ENCODE measurements at places on chromosomes 7 and 10.
A peak's percentile ranks its signal among the peaks of the same experiment; 100 is the strongest.

DNA sequence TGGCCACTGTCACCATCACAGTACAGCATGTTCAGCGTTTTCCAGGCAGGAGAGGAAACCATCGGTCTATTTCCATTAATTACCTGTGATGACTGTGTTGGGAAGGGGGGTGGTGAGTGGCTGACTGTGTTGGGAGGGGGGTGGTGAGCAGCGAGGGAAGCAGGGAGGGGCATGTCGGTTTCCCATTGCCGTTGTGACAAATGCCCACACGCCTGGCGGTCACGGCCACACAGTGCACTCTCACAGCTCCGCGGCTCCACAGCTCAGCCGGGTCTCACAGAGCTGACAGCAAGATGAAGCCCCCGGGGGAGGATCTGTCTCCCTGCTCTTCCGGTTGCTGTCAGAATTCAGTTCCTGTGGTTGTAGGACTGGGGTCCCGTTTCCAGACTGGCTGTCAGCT lies 39.0 kb downstream of the AP5Z1 start:
- no peak for DNase-seq

DNA sequence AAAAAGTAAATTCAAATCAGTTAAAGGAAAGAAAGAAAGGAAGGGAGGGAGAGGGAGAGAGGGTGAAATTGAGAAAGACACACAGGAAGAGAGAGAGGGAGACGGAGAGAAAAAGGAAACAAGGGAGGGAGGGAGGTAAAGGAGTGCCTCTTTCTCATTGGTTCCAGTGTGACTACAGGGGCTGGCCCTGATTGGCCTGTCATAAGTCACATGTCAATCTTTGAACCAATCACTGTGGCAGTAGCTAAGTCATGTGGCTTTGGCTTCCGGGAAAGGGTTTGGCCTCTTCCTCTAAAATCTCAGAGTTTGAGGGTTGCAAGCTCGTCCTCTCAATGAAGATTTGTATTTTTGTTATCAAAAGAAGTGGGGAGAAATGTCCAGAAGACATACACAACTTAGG lies 150.2 kb downstream of the RAB11FIP2 start:
- no peak for DNase-seq

DNA sequence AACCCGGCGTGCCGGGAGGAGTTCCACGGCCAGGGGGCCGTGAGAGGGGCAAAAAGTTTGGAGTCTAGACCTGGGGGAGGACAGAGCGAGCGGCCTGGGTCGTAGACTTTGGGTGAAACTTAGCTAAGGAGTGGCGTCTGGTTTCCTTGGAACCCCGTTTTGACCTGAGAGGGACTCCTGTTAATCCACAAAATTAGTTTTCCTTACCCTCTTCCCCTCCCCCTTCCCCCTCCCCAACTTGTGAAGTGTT lies 574 bp downstream of the MARCHF5 start:
- no peak for DNase-seq

DNA sequence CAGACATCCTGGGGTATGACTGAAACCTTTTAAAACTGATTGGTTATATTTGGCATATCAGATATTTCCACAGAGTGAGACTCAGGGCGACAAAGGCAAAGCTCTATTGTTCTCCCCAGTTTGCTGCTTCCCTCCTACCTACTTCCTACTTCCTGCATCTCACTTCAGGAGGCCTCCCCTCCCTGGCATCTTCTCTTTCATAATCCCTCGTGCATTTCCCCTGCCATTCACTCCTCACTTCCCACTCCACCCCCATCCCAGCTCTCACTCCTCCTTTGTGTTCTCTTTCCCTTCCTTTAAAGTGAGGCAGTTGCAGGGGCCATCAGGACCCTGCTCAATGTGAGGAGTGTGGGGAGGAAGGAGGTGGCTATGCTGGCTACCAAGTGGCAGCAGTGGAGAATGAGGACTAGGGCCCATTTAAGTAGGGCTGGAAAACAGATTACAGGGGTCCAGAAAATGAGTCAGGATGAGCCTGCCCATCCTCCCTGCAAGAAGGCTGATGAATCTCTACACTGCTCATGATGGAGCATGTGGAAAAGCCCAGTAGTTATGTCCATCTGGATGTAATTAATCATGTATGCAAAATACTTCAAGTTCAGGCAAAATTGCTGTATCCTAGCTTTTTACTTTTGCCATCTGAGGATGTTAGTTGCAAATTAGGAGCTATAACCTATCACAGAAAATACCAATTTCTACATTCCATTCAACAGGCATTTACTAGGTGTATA lies 311.8 kb upstream of the IMMP2L start:
- peak; percentile 27 for DNase-seq

DNA sequence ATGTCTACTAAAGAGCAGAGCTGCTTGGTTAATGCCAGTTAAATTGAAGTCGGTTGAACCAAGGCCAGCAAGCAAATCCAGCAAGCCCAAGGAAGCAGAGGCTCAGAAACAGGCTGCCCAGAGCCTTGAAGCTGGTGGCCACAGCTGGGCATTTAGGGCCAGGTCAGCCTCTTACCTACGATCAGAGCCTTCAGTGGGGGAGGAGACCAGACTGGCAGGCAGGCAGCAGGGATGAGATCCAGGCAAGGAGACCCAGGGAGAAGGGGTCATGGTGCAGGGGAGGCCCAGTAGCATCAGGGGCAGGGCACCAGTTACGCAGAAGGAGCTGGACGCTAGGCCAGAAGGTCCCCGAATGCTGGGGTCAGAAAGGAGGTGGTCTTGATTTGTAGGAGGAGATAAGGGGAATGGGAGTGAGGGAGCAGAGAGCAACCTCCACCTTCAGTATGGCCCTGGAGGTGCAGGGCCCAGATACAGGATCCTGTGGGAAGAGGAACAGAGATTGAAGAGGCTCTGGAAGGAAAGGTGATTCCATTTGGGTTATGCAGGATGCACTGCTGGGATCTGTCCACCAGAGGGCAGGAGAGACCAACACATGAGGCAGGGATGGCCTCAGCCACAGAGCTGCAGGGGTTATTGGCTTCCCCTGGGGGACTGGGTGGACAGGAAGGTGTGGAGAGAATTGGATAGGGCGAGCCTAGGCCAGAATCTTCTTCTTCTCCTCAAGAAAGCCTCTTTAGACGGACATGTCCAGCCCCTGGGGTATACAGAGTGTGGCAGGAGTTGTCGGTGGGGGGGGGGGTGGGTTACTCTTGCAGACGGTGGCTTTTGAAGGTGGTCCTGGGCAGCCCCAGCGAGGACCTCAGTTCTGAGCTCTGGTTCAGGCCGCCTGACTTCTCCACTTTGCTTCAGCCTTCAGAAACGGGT lies 132.6 kb upstream of the PODXL start:
- peak; percentile 31 for DNase-seq

DNA sequence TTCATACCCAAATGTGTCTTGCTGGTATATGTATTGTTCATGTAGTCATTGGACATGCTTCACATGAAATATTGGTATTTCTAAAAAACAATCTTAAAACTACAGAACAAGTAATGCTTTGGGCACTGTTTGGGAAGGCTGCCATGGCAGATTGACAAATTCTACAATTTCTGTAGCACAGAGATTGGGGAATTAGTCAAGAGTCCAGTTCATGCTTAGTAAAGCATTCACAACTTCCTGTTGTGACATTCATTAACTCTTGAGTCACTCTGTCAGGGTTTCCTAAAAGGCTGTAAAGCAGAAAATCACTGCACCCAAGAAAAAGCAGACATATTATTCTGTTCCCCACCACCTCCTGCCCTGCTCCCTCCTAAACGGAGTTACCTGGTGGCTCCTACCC lies 398.9 kb downstream of the PHTF2 start:
- peak; percentile 4 for DNase-seq

GRCh38 chr7:91618776-91619765 lies 261.4 kb downstream of the MTERF1 start:
- no peak for DNase-seq

- DNase-seq: no peak
These were observed 100.2 kb downstream of the ACTR3B start for GRCh38 chr7:152859781-152860191.

DNA sequence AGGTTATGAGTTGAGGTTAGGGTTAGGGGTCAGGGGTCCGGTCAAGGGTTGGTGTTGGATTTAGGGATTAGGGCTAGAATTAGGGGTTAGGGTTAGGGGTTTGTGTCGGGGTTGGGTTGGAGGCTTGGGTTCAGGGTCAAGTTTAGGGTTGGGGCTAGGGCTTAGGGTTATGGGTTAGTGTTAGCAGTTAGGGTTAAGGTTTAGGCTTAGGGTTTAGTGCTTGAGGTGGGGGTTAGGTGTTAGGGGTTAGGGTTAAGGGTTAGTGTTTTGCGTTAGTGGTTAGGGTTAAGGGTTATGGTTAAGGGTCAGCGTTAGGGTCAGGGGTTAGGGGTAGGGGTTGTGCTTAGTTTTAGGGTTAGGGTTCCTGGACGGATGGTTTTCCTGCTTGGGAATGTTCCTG lies 1.7 kb upstream of the SYCE1 start:
- no peak for DNase-seq

DNA sequence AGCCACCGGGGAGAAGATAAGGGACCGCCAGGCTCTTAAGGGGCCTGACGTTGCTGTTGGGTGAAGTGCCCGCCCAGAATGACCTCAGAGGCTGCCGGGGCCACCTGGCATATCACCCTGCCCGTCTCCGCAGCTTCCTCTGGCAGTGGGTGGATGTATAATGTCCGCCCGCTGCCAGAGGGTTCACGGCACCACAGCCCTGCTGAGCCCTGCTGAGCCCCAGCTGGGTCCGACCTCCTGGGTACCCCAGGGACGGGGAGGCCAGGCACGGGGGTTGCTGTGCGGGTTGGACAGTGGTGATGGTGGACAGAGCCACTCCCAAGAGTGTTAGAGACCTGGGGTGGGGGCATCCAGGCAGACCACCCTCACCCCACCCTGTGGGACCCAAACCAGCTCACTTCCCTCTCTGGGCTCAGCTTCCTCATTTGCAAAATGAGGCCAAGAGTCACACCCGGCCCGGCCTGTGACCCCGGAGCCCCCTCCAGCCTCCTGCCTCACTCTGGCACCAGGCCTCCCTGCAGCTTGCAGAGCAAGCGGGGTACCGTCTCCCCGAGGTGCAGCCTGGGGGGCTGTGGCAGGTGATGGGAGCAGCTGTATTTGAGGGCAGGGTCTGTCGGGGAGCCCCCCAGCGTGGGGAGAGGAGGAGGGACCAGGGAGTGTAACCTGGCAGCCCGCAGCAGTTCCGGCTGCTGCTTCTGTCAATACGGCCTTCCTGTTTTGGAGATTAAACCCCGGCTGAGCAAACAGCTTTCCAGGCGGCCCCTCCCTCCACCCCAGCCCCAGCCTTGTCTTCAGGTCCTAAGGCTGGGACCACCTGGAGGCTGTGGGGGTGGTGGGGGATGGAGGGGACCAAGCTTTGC lies 8.4 kb upstream of the LFNG start:
- peak; percentile 55 for DNase-seq

DNA sequence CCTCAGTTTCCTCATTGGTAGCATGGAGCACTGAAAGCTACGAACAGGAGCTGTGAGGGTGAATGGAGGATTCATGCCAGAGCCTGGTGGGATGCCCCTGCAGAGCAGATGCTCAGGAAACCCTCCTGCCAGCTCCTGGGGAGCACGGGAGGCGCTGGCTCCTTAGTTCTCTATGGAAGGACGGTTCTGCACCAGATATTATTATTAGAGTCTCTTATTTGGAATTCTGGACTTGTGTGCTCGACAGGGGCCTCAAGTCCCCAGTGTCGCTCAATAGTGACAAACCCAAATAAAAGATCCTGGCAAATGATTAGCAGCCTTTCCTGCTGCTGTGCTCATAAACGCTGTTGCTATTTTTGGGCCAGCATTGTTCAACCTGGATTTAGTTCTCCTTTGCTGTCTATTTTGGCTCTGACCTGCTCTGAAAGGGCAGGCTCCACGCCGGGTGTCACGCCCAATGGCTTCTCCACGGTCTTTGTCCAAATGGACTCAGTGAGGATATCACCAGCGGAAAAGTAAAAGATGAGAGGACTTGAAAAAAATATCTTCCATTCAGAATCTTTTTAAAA lies 23.0 kb upstream of the KLF6 start:
- no peak for DNase-seq

DNA sequence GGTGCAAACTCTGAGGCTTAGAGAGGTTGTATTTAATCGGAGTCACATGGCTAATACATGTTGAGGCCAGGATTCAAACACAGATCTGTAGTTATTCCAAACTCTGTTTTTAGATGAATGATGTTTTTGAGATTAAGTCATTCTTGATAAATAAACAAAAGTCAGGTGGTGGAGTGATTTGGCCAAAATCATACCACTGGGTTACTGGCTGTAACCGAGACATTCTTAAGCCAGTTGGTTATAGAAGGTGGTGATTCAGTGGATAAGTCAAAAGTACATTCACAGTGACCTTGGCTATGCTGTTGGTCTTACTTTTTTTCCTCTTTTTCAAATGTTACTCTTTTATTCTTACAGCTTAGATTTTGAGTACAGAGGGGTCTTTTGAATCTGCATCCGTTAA lies 361.4 kb downstream of the KIF20B start:
- no peak for DNase-seq

GRCh38 chr7:130152493-130153210 lies 52.6 kb downstream of the TMEM209 start:
- no peak for DNase-seq

DNA sequence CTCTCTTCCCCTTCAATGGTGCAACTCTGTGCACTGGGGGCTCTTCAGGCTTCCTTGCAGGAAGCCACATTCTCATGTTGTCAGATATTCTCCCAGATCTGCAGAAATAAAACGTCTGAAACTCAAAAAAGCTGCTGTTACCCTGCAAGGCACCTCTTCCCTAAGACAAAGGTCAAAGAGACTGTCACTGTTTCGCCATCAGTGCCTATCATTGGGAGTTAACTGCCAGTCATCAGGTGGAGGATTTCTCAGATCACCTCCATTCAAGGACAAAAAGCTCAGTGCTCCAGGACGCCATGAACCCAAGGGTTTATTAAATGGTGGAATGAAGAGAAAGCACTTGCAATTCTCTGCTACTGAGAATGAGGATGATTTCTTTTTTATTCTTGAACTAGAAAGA lies 144.6 kb upstream of the PALS2 start:
- DNase-seq: no peak

DNA sequence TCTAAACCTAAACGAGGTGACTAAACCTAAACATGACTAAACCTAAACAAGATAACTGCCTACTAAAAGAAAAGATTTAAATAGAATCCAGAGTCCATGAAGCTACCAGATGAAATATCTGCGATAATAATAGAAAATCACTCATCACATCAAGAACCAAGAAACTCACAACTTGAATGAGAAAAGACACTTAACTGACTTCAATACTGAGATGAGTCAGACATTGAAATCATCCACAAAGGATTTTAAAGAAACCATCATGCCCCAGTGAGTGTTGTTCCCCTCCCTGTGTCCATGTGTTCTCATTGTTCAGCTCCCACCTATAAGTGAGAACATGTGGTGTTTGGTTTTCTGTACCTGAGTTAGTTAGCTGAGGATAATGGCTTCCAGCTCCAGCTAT lies 416.0 kb downstream of the CALN1 start:
- DNase-seq: no peak

DNA sequence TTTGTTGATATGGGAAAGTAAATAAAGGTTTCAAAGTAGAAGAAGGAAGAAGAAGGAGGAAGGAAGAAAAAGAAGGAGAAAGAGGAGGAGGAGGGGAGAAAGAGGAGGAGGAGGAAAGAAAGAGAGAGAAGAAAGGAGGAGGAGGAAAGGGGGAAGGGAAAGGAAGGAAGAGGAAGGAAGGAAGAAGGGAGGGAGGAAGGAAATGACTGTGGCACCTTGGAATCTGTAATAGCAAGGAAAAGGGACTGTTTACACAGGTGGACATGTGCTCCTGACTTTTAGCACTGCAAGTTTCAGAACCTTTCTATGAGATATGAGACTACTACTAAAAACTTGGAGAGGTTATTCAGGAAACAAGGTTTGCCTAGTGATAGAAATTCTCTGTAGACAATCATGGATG lies 153.2 kb downstream of the BTAF1 start:
- DNase-seq: no peak
